ENCODE measurements at places on chromosomes 2 and 18. TPM values are rescaled to one million over a fixed set of nuclear protein-coding genes. Genes with fewer than 3 reads are reported as not detected.

GRCh38 chr2:46277431-46278190 lies 19.6 kb upstream of the EPAS1 start:
- DNase-seq, result no peak

DNA sequence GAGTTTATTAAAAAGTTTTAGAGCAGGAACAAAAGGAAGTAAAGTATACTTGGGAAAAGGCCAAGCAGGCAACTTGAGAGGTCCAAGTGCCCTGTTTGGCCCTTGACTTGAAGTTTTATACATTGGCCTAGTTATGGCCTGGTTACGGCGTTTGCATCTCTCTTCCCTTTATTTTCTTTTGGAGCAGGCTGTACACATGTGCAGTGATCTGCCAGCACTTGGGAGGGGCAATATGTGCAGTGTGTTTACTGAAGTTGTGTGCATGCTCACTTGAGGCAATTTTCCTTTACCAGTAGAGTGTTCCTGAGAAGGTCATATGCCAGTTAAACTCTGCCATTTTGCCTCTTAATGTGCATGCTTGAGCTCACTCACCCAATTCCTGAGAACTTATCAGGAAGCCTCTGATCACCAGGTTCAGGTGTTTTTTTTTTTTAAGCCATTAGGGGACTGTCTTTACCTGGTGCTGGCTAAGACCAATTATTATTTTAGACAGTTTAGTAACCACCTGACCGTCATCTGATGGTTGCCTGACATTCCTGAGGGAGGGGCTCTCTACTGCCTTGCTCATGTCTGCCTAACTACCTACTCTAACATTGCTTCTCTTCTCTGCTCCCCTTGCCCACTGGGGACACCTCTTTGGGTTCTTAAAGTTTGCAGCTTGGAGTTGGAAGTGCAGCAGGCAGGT lies 48.0 kb downstream of the SCN2A start:
- no peak for DNase-seq

DNA sequence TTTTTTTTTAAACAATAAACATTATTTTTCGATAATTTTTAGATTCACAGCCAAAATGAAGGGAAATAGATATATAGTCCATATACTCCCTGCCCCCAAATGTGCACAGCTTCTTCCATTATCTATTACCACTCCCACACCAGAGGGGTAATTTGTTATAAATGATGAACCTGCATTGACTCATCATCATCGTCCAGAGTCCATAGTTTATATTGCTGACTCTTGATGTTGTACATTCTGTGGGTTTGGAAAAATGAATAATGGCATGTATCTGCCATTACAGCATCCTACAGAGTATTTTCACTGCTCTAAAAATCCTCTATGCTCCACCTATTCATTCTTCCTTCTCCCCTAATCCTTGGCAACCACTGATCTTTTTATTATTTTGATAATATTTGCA lies 121.5 kb downstream of the LTBP1 start:
- no peak for DNase-seq

DNA sequence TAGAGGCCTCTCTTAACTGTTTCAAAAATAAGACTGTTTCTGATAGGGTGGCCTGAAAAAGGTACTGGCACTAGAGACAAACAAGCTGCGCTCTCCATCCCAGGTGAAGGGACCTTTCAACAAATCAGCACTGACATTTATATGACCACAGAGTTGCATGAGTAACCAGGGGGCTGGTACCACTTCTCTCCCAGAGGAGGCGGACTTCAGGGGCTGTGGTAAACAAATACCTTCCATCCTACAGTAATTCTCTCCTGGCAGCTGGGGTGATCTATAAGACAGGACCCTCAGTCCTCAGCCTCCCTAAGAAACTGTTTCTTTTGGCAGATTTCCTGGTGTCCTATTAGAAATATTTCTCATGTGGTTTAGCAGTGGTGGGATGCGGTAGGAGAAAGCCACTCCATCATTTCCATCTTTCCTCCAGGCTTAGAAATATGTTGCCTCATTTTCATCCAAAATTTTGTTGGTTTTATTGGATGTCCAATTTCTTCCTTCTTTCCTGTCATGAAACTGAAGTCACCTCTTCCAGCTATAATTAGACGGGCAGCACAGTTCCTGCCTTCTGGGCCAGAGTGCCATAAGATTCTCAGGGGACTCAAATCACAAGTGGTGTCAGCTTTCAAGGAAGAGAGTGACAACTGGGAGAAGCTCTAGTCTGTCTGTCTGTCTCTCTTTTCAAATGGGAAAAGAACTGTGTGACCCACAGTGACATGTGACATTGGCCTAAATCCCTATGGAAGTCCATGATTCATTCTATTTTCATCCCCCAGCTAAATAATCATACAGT lies 96.4 kb downstream of the CYRIA start:
- no peak for DNase-seq

DNA sequence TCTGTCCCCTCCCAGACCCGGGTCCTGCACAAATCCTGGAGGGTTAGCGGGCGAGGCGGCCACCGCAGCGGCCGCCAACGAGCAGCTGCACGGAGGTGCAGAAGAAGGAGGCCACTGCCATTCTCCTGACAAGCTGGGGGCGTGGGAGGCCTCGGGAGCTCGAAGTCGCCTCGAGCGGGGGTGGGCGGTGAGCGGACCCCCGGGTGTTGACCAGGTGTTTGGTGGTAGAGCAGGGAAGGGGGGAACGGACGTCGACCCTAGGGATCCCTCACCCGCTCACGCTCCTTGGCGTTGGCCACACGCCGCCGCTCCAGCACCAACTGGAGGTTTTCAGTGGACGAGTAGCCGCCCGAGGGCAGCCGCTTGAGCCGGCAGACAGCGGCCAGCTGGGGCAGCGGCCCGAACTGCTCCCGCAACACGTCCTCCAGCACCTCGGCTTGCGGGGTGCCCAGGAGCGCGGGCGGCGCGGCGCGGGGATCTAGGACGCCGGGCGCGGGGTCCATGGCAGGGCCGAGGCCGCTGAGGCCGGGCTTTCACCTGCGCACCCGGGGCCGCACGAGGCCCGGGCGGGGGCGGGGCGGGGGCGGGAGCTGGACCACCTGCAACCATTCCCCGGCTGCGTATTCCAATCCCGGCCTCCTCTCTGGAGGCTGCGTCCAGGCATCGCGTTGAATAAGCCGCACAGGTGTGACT lies at the start of gene FIGLA:
TSS of gene FIGLA (minus strand) at position 508 of the 693 bp plus-strand sequence. CDS start at position 503, 5 bp downstream.
- DNase-seq, result peak; percentile 81

DNA sequence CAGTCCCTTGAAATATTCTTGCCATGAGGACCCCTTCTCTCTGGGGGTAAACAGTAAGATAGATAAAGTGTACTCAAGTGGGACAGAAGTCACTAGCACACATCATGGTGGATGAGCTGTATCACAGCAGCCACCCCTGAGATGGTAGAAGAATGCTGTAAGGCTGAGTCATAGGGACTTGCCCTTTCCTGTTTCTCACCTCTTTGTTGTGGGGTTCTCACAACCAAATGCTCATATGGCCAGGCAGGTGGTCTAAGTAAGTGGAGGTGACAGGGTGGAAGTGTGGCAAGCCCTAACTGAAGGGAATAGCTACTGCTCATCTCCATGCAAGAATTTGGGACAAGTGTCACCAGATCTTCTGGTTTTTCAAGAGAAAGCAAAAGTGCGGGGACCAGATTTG lies 202.7 kb upstream of the SLC14A2 start:
- no peak for DNase-seq

- no peak for DNase-seq
Observed at GRCh38 chr2:240292035-240292574, 143.4 kb upstream of the GPC1 start.

The ALK gene
- 0.09 TPM for total RNA-seq

The FEZ2 gene
- total RNA-seq, result 13.8 TPM

The GPBAR1 gene
- 0.63 TPM for total RNA-seq

The TUBA4A gene
- total RNA-seq, result 67.3 TPM

The ERBB4 gene
- total RNA-seq, result 0.34 TPM

Data from H1 (cell line).